ENCODE measurements at places on chromosomes 16 and 17. TPM values are rescaled to one million over a fixed set of nuclear protein-coding genes. Genes with fewer than 3 reads are reported as not detected.

Gene TEKT1
- total RNA-seq, result not detected

Gene KRTAP4-9
- total RNA-seq, result not detected

DNA sequence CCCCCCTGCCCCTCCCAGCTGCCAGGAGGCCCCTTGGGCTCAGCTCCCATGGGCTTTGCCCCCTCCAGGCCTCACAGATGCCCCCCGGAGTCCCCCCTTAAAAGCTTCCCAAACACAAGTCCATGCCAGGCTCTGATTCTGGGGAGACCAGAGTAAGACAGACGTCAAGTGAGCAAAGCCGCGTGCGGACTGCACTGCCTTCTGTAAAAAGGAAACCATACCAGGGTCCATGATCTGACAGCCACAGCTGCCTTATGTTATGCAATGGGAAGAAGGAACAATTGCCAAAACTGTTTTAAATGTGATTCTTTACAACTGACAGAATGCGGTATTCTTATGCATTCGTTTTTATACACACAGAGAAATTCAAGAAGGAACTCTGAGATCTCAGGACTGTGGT lies 17.9 kb upstream of the HEXD start:
- DNase-seq, result no peak

- DNase-seq, result no peak
Measured at GRCh38 chr16:51061328-51061727, 89.7 kb downstream of the SALL1 start.

DNA sequence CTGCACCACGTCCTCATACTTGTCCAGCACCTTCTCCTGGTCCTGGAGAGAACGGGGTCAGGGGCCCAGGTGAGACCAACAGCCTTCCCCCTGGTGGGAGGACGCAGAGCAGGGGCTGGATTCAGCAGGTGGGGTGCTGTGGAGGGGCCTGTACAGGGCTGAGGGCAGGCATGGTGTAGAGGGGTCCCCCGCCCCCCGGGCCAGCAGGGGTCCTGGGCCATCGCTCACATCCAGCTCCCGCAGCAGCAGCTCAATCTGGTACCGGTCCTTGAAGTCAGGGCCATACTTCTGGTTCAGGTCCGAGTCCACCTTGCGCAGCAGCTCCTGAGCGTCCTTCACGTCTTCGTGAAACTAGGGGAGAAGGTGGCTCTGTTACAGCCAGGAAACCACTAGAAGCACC lies 41.6 kb downstream of the PPL start:
- no peak for DNase-seq

- no peak for DNase-seq
Measured at GRCh38 chr16:67339453-67339852, 12.8 kb downstream of the LRRC36 start.

DNA sequence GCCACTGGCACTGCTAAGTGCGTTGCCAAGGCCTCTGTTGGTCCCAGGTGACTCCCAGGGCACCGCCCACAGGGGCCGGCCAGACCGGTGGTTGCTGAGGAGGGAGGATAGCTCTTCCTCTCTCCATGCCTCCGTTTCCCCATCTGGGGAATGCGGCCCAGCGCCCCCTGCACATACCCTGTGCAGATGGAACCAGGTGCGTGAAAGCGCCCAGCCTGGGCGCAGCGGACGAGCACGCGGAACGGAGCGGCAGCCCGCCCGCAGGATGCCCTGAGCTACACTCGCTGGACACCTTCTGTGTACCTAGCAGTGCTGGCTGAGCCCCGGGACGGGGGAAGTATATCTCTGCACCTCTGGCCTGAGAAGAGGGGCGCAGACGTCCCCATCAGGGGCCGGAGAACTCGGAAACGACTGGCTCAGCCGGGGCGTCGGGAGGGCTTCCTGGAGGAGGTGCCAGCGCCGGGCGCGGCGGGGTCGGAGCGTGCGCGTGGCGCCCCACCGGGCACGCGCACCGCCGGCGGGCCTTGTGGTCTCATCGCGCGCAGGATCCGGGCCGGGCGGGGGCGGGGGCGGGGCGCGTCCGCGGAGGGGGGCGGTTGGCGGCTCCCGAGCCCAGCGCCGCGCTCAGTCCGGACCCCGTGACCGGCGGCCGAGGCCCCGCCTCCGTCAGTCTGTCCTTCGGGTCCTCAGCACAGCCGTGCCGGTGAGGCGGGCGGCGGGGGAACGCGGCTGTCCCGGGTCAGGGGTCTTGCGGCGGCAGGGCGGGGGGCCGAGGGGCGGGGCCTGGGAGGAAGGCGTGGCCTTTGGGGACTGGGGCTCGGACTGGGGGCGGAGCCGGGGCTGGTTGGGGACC lies at the start of the genes CCDC78 and HAGHL:
TSS of gene CCDC78 (minus strand) at position 6 of the 853 bp plus-strand sequence. CDS start 76 bp downstream, outside the sequence.
TSS of gene HAGHL (plus strand) at position 669 of the 853 bp plus-strand sequence. CDS start 404 bp downstream, outside the sequence.
- DNase-seq, result peak; percentile 79

GRCh38 chr17:54028986-54029580 lies 206.4 kb downstream of the KIF2B start:
- DNase-seq, result no peak

DNA sequence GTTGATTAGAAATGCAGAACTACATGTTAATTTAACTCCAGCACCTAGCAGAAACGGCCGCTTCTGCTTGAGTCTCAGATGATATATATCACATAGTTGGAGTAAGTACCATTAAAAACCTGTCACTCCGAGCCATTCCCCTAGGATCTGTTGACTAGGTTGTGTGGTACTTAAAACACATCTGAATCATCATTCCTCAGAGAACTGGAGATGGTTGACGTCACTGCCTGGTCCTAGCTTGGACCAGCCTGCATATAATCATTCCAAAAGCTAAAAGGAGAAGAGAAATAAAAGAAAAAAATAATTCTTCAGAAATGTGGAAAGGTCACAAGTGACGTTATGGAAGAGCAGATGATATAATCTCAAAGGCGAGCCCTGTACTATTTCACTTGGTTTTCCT lies 31.3 kb upstream of the RASL10B start:
- no peak for DNase-seq
